Activated CD8-positive, alpha-beta memory T cell treated with anti-CD3 and anti-CD28 coated beads for 1 hour (primary cell): ENCODE measurements at places on chromosomes 4 and X.

DNA sequence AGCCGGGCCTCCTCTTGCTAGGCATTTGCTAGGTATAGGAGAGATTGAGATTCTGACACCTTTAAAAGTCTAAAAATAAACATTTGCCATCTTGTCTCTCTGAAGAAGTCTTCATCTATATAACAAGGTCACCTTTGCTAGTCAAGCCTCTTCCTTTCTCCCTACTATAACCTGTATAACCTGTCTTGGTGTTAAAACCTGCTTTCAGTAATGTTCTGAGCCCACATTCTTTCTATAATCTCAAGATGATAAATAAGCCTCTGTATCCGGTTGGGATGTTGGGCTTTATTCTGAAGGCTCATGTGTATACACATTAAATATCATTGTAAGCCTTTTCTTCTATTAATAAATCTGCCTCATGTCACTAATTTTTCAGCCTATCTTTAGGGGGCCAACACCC, 10.2 kb downstream of the ASIC5 start:
- DNase-seq: no peak

DNA sequence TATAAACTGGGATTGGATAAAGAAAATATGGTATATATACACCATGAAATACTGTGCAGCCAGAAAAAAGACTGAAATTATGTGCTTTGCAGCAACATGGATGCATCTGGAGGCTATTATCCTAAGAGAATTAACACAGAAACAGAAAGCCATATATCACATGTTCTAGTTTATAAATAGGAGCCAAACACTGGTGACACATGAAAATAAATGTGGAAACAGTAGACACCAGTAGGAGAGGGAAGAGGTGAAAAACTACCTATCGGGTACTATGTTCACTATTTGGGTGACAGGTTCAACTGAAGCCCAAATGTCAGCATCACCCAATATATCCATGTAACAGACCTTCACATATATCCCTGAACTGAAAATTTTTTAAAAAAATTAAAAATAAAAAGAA, 725.1 kb downstream of the C4orf33 start:
- no peak for DNase-seq

DNA sequence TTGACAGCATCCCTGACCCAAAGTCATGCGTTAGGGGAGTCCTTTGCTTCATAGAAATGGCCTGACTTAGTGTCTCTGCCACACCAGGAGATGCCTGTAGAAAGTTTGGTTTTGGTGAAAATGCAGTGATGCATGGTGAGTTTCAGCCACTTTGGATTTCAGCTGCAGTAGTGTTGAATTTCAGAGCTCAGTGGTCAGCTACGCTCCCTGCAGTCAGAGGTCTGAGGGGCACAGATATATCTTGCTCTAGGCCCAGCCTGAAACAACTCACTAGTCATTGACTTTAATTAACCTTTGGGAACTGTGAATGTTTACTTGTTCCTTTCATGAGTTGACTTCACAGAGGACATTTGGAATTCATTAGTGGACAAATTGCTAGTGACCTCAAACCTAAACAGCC, 17.5 kb downstream of the RBMX2 start:
- DNase-seq: no peak

- DNase-seq: no peak
Measured at GRCh38 chr4:15847746-15848145, 69.6 kb downstream of the CD38 start.

DNA sequence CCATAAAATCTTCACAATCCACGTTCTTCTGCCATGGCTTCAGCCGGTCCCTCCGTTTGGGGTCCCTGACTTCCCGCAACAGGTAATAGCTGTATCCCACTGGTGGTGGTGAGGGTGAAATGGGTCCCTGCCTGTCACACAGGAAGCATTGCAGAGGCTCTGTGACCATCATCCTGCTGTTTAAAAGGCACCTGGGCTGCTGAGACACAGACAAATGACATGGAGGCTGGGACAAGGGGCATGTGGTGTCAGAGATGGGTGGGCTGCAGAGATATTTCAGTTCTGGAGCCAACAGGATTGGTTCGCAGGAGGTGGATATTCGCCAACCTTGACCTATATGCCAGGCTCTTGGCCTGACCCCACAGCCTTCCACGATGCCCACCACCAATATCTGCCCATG, 82.1 kb downstream of the JAKMIP1 start:
- no peak for DNase-seq

DNA sequence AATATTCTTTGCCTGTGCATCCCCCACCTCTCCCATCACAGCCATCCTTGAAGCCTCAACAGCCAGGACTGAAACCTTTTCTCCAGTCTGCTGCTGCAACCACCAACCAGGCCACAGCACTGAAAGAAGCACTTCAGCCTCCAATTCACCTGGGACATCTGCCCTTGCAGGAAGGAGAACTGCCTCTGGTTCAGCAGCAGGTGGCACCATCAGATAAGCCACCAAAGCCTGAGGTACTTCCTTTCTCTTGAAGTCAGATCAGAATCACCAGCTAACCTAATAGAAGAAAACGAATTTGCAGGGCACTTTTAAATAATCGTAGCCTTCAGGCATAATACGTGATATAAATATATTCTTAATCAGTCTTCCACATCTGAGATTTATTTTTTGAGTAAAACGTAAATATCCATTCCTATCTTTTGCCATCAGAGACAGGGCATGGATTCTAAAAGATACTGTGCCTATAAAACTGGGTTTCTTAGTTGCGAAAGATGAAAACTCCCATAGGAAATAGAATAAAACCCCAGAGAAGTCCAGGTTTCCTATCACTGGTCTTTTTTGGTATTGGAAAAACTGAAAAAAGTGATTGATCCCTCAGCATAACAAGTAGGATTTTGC, 9.5 kb downstream of the AMBN start:
- DNase-seq: peak; percentile 24

- no peak for DNase-seq
Measured at GRCh38 chr4:120056246-120056645, 10.4 kb downstream of the MAD2L1 start.

- no peak for DNase-seq
Measured at GRCh38 chr4:7422898-7423180, 11.9 kb downstream of the PSAPL1 start.

- no peak for DNase-seq
Measured at GRCh38 chr4:83011689-83012199, 1.1 kb upstream of the LIN54 start.

DNA sequence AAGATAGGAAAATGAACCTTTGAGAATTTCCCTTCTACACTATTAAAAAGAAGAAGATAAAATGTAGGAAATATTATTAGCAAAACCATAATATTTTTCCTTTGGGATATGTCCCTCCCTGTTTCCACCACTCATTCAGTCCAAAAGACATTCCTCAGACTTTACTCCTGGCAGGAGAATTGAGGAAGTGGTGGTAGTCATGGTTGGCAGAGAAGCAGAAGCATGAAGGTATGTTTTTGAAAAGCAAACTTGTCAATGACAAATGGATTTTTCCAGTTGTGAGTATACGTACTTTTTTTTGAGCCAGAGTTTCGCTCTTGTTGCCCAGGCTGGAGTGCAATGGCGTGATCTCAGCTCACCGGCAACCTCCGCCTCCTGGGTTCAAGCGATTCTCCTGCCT, 13.7 kb downstream of the STAG2 start:
- no peak for DNase-seq

DNA sequence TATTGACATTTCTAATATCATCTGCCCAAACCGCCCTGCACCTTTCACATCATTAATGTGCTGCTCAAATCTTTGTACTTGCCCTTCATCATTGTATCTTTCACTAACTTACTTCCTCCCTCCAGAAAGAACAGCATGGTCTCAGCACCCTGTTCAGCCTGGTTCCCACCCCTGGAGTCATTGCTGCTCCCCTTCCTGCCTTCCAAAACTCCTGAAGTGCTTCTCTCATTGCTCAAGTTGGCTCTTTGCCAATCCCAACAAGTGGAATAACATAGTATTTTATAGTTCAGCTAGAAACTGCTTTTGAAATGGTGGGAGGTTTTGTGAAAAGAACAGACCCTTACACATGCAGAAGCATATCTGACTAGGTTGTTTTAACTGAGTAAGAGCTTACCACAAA, 14.0 kb upstream of the TTC29 start:
- no peak for DNase-seq
